Breast epithelium (tissue), 4 donors: ENCODE measurements at places on chromosomes 4 and X.

GRCh38 chr4:130576218-130576617 lies 1480.3 kb downstream of the C4orf33 start:
- no peak for DNase-seq

DNA sequence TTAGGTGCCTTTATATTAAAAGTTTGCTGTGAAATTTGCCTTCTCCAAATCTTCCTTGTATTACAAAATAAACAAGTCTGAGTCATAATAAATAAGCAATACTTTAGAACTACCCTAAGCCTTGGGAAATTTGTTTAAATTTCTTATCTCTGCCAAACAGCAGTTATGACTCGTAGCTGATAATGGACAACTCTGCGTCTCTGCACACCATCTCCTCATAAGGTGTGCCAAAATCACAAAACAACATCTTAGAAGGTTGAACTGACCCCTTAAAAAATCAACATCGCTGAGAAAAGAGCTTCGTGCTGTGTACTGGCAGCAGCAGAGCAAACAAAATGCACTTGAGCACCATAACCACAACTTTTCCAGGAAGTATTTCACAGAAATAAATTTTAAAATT lies 22.0 kb downstream of the OR13H1 start:
- DNase-seq = no peak

- DNase-seq = no peak
These were observed 46.6 kb upstream of the NWD2 start for GRCh38 chr4:37197899-37198298.

GRCh38 chr4:146121757-146122156 lies 53.8 kb upstream of the LSM6 start:
- no peak for DNase-seq

DNA sequence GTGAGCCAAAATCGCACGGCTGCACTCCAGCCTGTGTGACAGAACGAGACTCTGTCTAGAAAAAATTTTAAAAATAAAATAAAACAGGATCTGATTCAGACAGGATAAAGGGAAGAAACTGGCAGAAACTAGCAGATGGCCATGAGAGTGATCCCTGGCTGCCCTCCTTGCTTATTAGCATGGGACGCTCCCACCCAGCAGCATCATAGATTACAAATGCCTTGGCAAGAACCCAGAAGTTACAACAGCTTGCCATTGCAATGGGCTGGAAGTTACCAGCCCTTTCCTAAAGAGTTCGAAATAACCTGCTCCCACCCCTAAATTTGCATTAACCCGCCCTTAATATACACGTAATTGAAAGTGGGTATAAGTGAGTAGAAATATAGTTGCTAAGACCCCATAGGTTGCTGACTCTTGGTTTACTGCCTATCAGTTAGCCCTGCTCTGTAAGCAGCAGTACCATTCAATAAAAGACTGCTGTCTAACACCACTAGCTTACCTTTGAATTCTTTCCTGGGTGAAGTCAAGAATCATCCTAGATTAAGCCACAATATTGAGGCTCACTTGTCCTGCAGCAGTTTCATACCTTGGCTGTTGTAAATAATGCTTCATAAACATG lies 9.1 kb upstream of the XAGE2 start:
- no peak for DNase-seq

DNA sequence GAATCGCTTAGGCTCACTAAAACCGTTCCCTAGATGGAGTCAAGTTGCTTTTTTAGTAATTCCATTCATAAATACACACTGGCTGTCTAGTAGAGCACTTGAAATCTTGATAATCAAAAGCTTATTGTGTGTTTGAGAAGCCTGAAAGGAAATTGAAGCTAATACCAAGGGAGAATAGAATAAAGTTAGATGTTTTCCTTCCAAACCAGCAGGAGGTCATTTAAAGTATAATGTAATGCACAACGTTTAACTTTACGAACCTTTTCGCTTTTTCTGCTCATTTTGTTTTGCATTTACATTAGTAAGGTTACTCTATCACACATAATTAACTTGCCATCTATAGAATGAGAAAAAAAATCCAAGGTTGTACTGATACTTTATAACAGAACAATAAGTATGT lies 440.9 kb downstream of the NKX6-1 start:
- no peak for DNase-seq

DNA sequence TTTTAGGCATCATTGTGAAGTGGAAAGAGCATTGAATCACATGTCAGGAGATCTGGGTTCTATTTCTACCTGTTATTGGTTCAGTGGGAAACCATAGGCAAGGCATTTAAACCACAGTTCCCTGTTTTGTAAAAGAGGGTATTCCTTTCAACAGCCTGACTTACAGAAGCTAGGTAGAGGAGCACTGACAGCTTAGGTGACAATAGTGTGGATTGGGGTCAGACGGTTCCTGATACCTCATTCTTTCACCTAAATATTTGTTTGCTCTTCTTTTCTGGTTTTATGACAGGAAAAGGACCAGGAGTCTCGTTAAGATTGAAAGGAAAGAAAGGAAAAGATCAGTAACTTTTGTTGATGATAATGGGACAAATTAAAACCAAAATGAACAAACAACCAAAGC lies 15.9 kb upstream of the PDLIM5 start:
- no peak for DNase-seq

DNA sequence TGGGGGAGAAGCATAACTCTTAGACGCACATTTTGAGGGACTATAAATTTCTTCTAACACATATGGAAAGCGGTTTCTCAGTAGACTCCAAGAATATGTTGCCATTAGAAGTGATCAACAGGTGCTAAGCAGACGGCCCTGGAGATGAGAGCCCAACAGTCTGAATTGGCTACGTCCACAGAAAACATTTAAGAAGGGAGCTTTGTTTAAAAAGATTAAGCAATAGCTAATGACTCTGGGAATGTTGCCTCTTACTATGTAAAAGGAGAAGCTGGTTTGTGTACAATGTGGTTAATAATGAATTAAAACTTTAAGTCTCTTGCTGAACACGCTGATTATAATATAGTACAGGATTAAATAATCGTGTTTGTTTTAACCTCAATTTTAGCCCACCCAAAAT lies 399.5 kb downstream of the SMARCA1 start:
- no peak for DNase-seq

DNA sequence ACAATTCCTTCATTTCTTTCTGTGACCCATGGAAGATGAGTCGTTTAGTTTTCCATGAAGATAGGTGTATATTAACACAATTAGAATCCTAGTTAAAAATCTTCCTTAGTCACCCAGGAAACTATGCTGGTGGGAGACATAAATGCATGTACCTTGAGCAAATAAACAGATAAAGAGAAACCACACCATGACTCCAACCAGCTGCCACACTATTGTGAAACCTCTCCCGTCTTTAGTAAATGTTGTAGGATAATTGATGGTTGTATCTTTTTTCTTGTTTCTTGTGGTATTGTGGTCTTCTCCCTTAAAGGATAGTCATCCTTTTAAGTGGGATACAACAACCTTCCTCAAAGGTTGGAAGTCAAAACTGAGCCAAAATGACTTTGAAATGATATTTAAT lies 103.8 kb upstream of the LEF1 start:
- no peak for DNase-seq

- no peak for DNase-seq
These were observed 132.6 kb downstream of the IL15 start for GRCh38 chr4:141768954-141769353.

DNA sequence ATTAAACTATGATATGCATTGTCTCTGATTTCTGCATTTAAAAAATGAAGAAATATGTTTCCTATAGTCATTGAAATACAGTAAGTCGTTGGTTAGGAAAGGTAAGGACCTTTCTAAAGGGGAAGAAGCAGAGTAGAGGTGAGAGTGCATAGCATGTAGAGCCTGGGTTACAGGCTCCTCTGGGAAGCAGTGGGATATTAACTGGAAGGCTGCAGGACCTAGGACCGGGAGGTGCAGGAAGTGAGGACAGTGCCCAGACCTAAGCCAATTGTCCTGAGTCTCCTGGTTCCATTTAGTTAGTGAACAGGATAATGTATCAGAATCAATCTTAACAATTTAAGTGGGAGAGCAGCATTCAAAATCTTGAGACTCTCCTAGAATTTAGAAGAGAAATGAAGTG lies 237.1 kb upstream of the NUDT6 start:
- DNase-seq = no peak

GRCh38 chrX:40102393-40103381 lies 4.9 kb upstream of the BCOR start:
- DNase-seq = no peak

DNA sequence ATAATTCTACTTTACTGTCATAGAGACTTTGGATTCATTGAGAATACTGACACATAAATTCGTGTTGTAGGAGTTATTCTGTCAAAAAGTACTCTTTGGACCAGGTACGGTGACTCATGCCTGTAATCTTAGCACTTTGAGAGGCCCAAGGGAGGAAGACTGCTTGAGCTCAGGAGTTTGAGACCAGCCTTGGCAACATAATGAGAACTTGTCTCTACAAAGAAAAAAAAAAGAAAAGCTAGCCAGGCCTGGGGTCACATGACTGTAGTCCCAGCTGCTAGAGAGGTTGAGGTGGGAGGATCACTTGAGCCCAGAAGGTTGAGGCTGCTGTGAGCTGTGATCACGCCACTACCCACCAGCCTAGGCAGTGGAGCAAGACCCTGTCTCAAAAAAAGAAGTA lies 54.9 kb downstream of the WDR19 start:
- DNase-seq = no peak

GRCh38 chr4:88693792-88694191 lies 3.8 kb downstream of the NAP1L5 start:
- DNase-seq = no peak

GRCh38 chr4:173860094-173860493 lies 330.1 kb upstream of the HAND2 start:
- DNase-seq = no peak

GRCh38 chr4:80465238-80465637 lies 129.7 kb downstream of the CFAP299 start:
- DNase-seq = no peak

GRCh38 chr4:12576409-12576808 lies 907.7 kb downstream of the RAB28 start:
- no peak for DNase-seq

DNA sequence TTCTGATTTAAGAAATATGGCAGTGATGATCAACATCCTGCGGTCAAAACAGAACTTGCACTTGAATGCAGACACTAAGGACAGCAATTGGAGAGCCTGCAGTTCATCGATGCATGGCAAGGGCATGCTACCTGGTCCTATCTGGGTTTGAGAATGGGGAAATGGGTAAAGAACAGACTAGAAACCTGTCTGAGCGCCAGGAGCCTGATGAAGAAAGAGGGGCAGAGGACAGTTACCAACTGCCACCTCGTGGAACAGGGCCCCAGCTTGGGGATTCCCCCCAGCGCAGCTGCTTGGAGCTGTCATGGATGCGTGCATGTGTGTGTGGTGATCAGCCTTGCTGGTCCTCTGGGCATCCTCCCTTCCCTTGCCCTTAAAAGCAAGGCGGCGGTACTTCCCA lies 30.2 kb upstream of the NKRF start:
- DNase-seq = no peak

GRCh38 chrX:41824551-41824950 lies 98.8 kb downstream of the CASK start:
- DNase-seq = no peak

- no peak for DNase-seq
These were observed 722 bp upstream of the PNCK start for GRCh38 chrX:153674219-153674851.

- no peak for DNase-seq
These were observed 300.3 kb upstream of the NWD2 start for GRCh38 chr4:36944232-36944631.

- DNase-seq = no peak
These were observed 93.3 kb downstream of the UGT8 start for GRCh38 chr4:114691865-114692264.
